NCI-H2171 (cell line): ENCODE measurements at places on chromosomes 16 and 17.

GRCh38 chr17:63701868-63702720 is 2.2 kb upstream of the LIMD2 start:
- no peak for DNase-seq

DNA sequence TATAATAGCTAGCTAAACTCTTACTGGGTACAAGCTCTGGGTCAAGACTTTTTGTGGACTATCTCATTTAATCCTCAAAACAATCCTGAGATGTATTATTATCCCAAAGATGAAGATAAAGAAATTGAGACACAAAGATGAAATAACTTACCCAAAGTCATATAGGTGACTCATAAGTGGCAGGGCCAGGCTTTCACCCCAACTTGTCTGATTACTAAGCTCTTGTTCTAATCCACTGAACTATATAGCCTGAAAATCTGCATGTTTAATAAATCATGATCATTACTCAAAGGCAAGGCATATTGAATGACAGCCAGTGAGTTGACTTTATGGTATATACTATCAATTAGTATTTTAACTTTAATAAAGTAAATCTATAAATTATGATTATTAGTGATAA is 77.4 kb downstream of the SKAP1 start:
- no peak for DNase-seq

GRCh38 chr16:27286451-27286850 is 17.9 kb upstream of the NSMCE1 start:
- DNase-seq = no peak

DNA sequence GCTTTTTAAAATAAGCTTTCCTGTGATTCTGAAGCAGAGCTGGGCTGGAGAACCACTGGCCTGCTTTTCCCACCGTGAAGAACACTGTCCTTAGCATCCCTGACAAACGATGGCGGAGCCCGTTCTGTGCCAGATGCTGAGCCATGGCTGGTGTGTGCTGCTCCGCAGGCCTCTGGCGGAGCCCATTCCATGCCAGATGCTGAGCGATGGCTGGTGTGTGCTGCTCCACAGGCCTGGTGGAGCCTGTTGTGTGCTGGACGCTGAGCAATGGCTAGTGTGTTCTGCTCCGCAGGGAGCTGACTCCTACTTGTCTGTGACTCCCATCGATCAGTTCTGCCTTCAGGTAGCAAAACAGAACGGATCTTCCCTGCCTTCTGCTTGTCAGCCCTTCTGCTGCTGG is 4.3 kb downstream of the ENDOV start:
- no peak for DNase-seq

- DNase-seq = no peak
Observed at GRCh38 chr16:16004314-16004749, 54.9 kb downstream of the ABCC1 start.

- no peak for DNase-seq
Observed at GRCh38 chr16:13101828-13102227, 200.4 kb downstream of the SHISA9 start.

DNA sequence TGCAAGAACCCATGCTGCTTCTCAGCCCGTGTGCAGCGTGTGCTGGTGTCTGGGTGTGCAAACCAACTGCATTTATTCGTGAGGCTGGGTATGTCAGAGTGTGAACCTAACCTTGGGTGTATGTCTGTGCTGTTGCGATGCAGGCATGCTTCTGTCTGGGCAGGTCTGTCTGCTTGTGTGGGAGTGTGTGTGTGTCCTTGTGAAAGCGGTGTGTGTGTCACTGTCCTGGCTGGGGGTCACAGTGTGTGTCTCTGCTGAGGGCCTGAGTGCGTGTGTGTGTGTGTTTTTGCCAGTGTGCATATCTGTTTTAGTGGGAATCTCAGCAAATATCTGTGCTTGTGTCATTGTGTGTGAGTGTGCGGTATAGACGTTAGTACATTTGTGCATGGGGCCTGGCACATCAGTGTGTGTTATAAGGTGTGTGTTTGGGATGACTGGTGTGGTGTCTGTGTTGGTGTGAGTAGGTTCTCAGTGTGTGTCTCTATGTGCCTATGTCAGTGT is 121.8 kb downstream of the CYLD start:
- no peak for DNase-seq

DNA sequence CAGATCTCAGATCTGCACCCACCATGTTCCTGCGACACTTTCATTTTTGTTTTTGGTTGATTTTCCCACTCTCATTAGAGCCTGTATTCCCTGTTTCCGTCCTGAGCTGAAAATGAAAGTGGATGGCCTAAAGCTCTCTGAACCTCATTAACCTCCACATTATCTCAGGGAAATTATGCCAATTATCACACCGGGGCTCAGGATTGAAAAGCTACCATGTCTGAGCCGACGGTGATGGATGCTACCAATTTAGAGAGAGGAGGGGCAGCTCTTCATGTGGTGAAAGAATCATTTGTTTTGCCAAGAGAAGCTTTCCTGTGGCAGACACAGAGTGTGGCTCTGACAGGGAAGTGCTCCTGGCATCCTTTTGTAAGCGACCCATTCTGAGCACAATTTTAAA is 410.4 kb upstream of the CDH11 start:
- DNase-seq = no peak

DNA sequence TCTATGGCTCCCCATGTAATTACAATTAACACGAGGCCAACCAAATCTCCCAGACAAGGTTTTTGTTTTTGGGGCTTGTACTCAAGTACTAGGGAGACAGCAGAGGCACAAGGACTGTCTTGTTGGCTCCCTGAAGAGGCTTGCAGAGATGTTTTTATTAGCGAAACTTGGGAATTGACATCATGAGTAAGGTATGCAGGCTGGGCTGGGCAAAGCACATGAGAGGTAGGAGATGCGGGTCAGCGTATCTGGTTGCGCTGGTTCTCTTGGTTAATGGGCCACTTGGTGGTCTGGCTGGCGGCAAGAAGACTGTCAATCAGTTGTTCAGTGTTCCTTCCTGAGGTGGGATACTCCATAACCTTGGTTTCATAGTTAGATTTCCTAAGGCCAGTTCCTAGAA is 28.9 kb downstream of the LCMT1 start:
- DNase-seq = no peak

DNA sequence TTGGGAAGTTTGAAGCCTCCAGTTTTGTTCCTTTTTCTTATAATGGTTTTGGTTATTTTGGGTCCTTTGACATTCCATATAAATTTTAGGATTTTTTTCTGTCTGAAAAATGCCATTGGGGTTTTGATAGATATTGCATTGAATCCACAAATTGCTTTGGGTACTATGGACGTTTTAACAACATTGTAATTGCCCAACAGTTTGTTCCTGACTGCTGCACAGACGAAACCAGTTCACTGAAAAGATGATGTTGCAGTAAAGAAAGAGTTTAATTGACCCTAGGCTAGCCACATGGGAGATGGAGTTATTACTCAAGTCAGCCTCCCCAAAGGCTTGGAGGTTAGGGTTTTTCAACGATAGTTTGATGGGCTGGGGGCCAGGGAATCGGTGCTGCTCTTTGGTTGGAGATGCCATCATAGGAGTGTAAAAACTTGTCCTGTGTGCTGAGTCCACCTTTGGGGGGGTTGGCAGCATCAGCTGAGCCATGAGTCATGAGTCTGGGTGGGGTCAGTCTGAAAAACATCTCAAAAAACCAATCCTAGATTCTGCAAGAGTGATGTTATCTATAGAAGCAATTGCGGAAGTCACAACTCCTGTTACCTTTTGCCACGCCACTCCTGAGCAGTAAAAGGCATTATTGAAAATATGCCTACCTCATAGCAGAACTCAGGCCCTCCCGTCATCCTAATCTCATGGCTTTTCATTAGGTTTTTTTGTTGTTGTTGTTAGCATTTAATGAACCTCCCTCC is 2.7 kb upstream of the PRSS41 start:
- no peak for DNase-seq

- DNase-seq = no peak
Observed at GRCh38 chr17:8829036-8829941, 30.1 kb upstream of the MFSD6L start.

DNA sequence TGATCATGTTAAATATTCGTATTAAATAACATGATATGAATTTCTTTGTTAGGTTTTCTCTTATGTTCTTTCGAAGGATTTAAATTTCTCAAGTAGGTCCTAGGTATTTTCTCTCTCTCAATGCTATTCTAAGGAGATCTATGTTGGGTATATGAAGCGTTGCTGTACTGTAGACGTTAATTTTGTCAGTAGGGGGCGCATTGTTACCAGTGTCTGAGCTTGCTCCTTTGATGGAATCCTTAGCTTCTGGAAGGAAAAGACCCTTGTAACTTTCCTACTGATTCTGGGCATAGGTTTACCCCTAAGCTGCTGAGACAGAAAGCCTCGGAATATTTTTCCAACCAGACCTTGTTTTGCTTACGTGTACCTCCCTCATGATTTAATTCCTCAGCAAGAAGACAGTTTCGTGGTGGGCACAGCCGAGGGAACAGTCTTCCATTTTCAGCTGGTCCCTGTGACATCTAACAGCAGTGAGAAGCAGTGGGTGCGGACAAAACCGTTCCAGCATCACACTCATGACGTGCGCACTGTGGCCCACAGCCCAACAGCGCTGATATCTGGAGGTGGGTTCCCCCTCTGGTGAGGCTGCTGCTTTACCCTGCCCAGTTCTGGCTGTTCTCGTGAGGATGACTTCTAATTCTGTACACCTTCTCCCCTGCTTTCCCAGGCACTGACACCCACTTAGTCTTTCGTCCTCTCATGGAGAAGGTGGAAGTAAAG is 17.9 kb downstream of the UTP4 start:
- DNase-seq = peak; percentile 48

- DNase-seq = no peak
Observed at GRCh38 chr17:58330997-58331814, 2.6 kb upstream of the TSPOAP1 start.

GRCh38 chr17:46192189-46192438 is 1.1 kb downstream of the KANSL1 start:
- no peak for DNase-seq

- DNase-seq = no peak
Observed at GRCh38 chr16:66128371-66128770, 238.1 kb upstream of the CDH5 start.

DNA sequence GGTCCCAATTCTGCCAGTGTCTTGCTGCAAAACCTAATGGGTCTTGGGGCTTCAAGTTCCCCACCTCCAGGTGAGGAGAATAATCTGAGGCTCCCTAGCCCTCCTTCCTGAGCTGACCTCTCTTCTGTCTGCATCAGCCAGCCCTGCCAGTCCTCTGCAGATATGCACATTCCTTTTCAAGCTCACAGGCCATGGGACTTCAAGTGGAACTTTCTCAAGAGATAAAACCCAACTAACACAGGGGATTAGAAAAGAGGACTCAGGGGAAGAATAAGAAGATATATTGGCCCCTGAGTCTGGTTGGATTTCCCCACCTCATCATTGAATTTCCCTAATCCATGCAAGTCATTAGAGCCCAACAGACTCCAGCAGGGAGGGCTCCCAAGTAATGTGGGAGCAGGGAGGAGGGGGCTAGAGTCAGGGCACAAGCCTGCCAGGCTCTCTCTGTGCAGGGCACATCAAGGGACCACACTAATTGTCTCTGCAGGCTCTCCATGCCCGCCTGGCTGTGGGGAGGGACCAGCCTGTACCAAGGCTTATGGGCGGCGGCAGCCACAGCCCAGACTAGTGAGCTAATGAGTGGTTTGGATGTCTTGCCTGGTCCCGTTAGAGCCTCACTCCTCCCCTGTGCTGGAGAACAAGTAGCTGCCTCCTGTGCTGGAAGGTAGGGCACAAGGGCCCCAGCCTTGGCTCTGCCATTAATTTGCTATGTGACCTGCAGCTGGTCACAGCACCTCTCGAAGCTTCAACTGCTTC is 1.2 kb downstream of the KRT14 start:
- no peak for DNase-seq

DNA sequence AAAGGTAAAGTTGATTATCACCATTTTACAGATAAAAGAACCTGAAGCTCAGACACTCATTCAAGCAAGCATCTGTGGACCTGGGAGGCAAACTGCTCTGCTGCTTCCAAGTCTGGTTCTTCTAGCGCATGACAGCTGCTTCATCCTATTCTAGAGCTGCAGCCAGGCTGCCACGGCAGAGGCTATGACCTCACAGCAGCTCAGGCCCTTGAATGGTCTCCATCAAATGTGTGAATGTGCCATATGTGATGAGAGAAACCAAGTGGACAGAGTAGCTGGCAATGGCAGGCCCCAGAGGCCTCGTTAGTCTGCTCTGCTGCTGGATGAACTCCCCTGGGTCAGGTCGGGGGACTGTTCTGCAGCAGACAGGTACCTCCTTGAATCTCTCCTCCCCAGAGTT is 30.7 kb upstream of the FOXJ1 start:
- DNase-seq = peak; percentile 14

DNA sequence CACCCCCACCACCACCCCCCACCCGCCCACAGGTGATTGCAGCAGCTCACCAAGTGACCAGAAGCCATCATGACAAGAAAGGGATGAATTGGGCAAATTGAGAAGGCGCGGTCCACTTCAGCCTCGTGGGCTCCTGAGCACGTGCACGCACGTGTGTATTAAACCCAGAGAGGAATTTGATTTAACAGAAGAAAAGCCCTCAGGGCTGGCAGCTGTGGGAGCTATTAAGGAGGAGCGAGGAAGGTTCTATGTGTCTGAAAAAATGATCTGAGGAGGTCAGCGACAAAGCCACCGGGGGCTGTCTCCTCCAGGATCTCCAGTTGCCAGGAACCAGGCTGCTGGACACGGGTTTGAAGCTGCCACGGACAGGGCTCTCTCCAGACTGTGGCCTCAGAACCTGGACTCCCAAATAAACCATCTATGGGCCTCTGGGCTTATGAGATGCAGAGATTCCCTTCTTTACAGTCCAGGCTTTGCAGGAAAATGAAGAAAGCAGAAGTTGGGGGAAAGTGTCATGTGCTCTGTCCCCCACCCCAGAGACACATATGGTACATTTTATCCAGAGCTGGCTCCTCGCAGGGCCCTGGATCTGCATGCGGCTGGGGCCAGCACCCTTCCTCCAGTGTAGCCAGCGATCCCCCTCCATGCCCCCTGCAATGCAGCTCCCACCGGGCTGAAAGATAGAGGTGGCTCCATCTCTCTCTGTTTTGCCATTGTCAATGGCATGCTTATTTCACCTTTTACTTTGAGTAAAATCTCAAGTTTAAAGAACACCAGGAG is 219.7 kb upstream of the RPL38 start:
- no peak for DNase-seq

DNA sequence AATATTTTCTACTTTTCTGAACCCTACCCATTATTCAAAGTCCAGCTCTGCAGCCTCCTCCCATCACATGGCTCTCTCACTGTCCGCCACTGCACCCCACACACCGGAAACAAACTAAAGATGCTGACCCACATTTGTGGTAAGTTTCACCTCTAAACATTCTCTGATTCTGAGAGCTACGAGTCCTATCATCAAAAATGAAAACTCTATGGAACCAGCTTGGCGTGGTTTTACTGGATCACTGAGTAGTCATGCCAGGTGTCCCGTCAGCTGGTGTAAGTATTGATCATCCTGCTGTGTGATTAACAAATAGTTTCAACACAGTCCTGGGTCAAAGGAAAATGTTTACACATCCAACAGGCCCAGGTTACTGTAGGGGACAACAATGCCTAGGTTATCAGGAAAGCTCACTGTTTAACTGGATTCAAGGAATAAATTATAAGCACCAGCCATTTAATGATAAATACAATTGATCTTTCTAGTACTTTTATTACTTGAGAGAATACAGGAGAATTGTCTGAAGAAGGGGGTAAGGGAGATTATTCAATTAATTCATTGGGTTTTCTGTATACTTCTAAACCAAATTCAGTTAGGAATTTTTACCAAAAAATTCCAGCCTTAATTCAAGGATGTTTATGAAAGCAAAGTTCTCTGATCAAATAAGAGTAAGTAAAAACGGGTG is 33.9 kb downstream of the CYTH1 start:
- no peak for DNase-seq

- DNase-seq = no peak
Observed at GRCh38 chr17:3796822-3797170, 4.2 kb downstream of the ITGAE start.

- DNase-seq = no peak
Observed at GRCh38 chr16:77888871-77889270, 100.5 kb downstream of the VAT1L start.

- DNase-seq = no peak
Observed at GRCh38 chr16:78444-79150, 572 bp downstream of the MPG start.
